ENCODE measurements at places on chromosomes 4 and X.

GRCh38 chr4:123830930-123831329 lies 434.3 kb downstream of the SPRY1 start:
- DNase-seq: no peak

- DNase-seq: no peak
Observed at GRCh38 chr4:165631912-165632311, 241.1 kb upstream of the TLL1 start.

- peak; percentile 5 for DNase-seq
Observed at GRCh38 chr4:36386691-36387090, 105.3 kb downstream of the DTHD1 start.

DNA sequence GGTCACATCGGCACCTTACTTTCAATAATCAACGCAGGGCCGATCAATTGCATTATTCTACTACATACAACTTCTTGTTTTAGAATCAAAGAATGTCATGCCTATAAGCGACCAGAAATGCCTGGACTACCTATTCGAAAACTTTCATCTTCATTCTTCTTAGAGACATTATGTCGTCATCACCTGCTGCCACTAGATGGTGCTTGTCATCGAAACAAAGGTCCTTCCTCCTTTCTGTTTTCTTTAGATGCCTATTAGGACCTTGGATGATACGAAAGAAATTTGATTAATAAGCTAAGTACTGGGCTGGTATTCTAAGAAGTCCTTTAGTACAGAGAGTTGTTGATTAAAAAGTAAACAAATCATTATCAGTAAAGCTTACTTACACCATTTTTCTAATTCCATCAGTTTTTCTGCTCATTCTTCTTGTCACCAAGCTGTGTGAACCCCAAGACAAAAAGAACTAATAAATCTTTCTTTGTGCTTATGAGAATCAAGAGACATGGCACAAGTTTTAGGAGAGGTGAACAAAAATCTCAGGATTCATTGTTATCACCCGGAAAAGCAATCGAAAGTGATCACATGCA lies 154.5 kb upstream of the SLC4A4 start:
- DNase-seq: peak; percentile 88

GRCh38 chr4:122661176-122662160 lies 40.6 kb upstream of the IL21 start:
- DNase-seq: peak; percentile 21

DNA sequence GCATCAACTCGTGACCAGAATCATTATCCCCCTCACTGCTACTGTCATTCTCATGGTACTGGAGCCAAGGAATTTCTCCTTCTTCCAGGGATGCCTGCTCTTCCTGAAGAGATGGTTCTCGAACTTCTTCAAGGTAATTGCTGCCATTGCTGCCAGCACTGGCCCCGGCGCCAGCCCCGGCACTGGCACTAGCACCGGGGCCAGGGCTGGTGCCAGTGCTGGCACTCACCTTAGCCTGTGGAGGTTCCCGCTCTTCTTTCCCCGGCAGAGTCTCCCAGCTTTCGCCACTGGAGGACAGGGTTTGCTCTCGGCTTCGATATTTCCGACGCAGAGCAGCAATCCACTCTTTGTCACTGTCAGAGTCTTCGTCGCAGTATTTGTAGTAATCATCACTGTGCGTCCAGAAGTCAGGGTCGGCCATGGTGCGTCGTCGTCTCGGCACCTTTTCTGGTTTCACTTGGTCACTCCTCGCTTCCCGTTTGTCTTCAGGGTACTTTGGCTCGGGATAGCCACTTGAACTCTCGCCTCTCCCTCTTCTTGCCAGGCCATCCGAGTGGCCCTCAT lies 3.4 kb downstream of the PJA1 start:
- no peak for DNase-seq

- no peak for DNase-seq
Observed at GRCh38 chr4:79253924-79254323, 71.9 kb downstream of the NAA11 start.

GRCh38 chrX:18582910-18583493 lies 88.9 kb downstream of the RS1 start:
- no peak for DNase-seq

- DNase-seq: no peak
Observed at GRCh38 chr4:87055311-87055710, 120.5 kb downstream of the AFF1 start.

DNA sequence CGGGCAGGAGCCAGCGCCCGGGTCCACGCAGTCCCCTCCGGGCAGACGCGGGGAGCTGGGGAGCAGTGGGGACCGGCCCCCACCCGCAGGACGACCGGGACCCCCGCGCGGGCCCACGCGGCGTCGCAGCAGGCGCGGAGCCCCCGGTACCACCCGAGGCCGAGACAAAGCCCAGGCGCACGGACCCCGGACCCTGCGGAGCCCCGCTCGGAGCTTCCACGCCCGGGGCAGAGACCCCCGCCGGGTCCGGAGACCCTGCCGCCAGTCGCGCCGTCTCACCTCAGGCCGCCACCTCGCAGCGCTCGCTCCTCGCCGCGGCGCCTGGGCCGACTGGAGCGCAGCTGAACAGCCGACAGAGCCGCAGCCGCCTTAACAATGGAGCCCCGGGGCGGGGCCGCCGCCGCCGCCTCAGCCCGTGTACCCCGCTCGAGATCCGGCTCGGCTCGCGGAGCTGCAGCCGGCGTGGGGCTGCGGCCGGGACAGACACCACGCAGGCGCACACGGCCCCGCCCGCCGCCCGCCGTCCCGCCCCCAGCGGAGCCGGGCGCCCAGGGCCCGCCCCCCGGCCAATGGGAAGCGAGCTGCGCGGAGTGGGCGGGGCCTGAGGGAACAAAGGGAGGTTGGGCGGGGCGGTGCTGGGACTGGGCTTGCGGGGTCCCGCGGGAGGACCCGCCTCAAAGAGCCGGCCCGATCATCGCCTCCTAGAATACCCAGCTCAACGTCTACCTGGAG lies at the start of gene AFAP1:
TSS of gene AFAP1 (minus strand) at position 485 of the 732 bp plus-strand sequence. CDS start 67,783 bp downstream, outside the sequence.
- DNase-seq: peak; percentile 89

GRCh38 chr4:182877326-182877883 lies 39.8 kb downstream of the DCTD start:
- DNase-seq: no peak

DNA sequence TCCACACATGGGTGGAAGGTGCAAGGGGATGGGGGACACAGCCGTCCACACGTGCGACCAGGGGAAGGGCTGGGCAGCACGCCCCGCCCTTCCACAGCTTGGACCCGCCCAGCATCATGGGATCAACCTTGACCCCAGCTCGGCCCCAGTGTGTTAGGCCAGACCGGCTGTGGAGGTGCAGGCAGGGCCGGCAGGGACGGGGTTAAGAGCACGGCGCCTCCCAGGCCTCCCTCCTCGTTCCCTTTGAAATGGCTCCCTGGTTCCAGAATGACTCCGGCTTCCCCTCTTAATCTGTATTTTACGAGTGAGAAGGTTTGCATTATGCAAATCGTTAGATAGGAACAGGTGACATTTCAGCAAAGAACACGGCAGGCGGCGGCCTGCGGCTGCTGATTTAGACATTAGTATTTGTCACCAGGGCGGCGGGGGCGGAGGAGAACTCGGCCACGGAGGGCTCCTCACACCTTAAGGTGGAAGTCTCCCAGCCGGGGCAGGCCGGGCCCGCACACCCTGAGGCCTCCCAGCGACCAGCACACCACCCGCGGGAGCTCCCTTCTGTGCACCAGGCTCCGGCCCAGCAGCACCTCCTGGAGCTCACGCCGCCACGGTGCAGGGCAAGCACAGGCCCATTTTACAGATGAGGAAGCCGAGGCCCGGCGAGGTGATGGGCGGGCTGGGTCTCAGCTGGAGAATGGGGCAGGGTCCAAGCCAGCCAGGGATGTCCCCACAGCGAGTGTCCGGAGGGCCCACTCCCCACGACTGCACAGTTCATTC lies 116.1 kb downstream of the FAM53A start:
- no peak for DNase-seq

Data from hematopoietic multipotent progenitor cell treated with erythropoietin and hydrocortisone succinate and interleukin-3 and kit ligand, for 4 days (in vitro differentiated cells).